ENCODE measurements at places on chromosomes 2 and 18.

GRCh38 chr2:209424199-209424701 lies 403 bp downstream of the MAP2 start:
- peak; percentile 79 for DNase-seq

DNA sequence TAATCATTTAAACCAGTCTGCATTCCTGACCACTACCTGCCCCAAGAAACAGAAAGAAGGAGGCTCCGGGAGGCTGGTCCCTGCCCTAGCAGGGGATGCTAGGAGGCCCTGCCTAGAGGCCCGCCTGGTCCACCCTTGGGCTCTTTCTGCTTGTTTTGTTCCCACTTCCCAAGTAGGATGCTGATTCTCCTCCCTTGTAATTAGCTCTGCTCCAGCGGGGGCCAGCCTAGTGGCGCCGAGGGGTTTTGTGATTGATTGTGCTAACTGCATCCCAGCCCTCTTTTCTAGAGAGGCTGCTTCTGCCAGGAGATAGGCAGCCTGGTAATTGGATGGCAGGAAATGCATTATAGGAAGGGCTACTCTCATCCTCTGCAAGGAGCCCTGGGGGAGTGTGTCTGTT lies 220.0 kb downstream of the LOXHD1 start:
- no peak for DNase-seq

- no peak for DNase-seq
Observed at GRCh38 chr18:36358141-36358540, 60.6 kb downstream of the FHOD3 start.

GRCh38 chr2:178330175-178331017 lies 120.6 kb downstream of the PRKRA start:
- DNase-seq: no peak

DNA sequence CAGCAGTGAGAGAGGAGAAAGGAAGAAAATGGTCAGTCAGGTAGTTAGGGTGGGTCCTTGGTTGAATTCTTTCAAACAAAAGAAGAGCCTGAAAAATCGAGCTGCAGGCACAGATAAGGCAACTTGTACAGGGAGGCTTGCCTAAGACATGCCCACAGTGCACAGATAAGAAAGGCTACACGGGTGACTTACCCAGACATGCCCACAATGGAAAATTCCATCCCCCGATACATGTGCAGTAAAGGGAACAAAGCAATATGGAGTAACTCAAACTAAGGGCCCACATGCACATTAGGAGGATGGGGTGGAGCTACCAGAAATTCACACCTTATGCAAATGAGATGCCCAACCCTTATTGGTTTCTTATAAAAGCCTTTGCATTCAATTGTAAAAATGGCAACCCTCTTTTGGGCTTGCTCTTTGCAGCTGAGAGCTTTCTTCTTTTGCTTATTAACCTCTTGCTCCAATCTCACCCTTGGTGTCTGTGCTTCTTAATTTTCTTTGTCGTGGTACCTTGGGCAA lies 110.3 kb upstream of the RMP24 start:
- no peak for DNase-seq

DNA sequence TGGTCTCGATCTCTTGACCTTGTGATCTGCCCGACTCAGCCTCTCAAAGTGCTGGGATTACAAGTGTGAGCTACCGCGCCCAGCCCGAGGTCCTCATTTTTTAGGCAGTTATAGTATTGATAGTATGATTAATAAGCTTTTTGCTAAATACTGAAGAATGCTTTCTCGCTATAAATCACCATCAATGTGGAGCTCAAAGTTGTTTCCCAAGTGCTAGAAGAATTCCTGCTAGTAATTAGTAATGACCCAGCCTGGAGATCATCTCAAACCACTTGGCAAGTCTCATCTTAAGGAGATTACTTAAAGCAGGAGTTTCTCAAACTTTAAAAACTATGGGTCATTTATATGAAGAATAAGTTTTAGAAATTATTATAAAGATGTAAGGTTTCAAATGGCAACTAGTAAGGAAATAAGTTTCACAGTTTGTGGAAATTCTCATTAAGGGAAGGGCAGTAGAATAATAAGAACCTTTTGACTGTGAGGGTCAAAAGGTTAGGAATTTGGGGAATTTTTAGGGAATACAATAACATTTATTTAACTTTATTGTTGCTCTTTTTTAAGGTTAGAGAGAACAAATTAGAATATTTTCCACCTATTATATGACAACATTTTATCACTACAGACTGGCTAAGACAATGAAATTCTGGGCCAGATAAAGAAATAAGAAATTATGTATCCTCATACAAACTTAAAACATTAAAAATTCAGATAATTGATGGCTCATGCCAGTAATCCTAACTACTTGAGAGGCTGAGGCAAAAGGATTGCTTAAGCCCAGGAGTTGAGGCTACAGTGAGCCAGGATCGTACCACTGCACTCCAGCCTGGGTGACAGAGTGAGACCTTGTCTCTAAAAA lies 148.6 kb upstream of the MAP3K20 start:
- DNase-seq: no peak

DNA sequence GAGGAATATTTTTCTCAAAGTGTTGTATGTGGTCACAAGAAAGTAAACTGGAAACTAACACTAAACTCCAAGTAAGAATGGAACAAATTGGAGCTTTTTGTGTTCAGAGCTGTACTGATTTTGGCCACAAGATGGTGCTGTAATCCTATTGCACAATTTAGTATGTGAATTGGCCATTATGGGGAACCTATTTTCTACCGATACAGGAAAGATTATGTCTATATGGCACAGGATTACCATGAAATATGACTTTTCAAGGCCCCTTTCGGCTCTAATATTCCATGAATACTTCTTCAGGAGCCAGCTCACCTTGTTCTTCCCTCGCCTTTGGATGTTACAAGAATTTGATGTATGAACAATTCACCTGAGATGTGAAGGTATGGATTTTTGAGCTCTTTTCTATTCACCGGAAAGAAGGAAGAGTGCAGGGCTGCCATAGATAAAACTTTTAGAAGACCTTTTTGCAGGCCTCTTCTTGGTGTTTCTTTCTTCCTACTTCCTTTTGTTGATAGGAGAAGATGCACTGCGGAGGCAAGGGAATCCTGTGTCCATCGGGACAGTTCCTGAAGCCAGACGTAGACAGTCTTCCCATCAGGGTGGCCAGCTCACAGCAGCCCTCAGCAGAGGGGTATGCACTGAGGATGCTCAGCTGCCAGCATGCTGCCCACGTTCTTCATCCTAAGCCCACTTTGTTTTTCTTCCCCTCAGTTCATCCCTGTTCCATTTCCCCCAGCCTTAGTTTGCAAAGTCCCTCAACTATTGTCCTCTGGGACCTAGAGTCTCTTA lies 13.3 kb downstream of the MRPL44 start:
- peak; percentile 29 for DNase-seq

DNA sequence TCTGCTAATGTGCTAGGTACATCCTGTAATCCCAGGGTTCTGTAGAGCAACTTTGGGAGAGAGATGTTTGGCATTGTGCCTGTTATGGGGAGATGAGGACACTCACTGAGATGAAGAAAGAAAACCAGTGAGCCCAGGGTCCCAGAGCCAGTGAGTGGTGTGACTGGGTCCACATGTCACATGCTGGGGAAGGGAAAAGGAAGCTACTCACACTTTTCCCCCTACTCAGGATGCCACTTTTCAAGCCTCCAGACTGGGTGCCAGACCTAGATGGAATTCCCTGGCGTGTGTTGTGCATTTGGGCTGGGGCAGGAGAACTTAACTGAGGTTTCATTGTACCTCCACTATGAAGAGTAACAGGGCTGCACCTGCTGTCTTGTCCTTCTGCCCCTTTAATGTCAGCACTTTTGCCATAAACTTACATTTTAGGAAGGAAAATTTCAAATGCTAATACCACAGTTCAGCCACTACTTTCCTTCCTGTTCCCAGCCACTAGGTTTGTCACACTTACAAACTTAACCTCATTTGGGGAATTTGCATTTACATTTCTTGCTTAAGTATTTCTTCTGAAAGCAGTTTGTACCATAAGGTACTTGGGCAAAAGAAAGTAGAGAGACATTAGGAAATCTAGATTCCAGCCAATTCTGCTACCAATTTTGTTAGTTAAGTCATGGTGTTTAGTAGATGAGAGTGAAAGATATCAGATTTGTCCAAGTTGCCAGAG lies 10.2 kb downstream of the INSIG2 start:
- no peak for DNase-seq
